CD4-positive, alpha-beta T cell (primary cell): ENCODE measurements at places on chromosomes 4 and X. TPM values are rescaled to one million over a fixed set of nuclear protein-coding genes. Genes with fewer than 3 reads are reported as not detected.

EOLA2 gene
- total RNA-seq, result 54.7 TPM

ABRAXAS1 gene
- total RNA-seq, result 19.3 TPM

CFP gene
- total RNA-seq, result 18.6 TPM

GRCh38 chrX:113920661-113921060 lies 663.2 kb upstream of the HTR2C start:
- H3K27me3 ChIP-seq, result no peaks in the 10 kb centered on the region
- DNase-seq, result no peak
- no peak overlapping the region for H3K4me3 ChIP-seq
- no peaks in the 10 kb centered on the region for H3K36me3 ChIP-seq
- H3K4me1 ChIP-seq, result no peaks in the 10 kb centered on the region

UTP3 gene
- total RNA-seq, result 20.5 TPM

DNA sequence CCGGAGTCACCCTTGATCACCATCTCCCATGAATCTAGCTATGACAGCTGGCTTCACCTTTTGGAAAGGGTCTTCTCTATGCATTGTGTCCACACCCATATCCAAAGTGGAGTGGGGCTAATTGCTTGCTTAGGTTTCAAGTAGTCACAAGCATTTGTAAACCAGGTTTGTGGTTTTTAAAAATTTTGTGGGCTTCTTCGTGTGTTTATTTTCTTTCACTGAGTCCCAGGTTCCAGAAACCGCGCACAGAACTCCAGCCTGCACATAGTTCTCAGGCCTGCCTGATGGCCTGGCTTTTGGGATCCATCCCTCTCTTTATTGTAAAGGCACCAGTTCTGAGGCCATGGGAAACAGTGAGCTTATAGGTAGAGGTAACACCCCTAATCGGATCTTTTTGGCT lies 70.2 kb upstream of the TLR3 start:
- no peak overlapping the region for H3K4me3 ChIP-seq
- no peak overlapping the region for H3K27ac ChIP-seq
- DNase-seq, result no peak
- no peaks in the 10 kb centered on the region for H3K4me1 ChIP-seq
- H3K36me3 ChIP-seq, result no peaks in the 10 kb centered on the region

GRCh38 chr4:6351246-6352000 lies 81.8 kb downstream of the WFS1 start:
- H3K36me3 ChIP-seq, result no peaks in the 10 kb centered on the region
- no peaks in the 10 kb centered on the region for H3K4me1 ChIP-seq
- DNase-seq, result no peak

DNA sequence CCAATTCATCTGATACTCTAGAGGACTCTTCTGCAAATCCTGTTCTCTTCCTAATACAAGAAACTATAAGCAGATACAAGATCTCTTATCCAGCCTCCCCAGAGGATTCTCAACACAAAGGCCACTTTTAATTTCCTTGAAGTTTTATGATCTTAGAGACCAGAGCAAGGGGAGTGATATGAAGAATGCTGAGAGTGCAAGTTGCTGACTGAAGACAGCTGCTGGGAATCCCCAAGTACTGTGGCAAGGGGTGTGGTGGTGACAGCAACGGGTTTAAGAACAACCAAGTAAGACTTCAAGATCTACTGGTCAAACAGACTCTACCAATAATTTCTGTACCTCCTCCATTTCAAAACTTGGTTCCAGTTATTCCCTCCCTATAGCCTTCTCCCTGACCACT lies 7.0 kb downstream of the AMMECR1 start:
- H3K27me3 ChIP-seq, result no peaks in the 10 kb centered on the region
- no peak overlapping the region for H3K27ac ChIP-seq
- peaks cover 16% of the 10 kb centered on the region for H3K4me1 ChIP-seq
- H3K4me3 ChIP-seq, result no peak overlapping the region
- no peaks in the 10 kb centered on the region for H3K36me3 ChIP-seq

GRCh38 chr4:163731071-163731470 lies 236.6 kb downstream of the TMA16 start:
- H3K27ac ChIP-seq, result no peak overlapping the region
- H3K27me3 ChIP-seq, result no peaks in the 10 kb centered on the region
- H3K4me1 ChIP-seq, result no peaks in the 10 kb centered on the region

DNA sequence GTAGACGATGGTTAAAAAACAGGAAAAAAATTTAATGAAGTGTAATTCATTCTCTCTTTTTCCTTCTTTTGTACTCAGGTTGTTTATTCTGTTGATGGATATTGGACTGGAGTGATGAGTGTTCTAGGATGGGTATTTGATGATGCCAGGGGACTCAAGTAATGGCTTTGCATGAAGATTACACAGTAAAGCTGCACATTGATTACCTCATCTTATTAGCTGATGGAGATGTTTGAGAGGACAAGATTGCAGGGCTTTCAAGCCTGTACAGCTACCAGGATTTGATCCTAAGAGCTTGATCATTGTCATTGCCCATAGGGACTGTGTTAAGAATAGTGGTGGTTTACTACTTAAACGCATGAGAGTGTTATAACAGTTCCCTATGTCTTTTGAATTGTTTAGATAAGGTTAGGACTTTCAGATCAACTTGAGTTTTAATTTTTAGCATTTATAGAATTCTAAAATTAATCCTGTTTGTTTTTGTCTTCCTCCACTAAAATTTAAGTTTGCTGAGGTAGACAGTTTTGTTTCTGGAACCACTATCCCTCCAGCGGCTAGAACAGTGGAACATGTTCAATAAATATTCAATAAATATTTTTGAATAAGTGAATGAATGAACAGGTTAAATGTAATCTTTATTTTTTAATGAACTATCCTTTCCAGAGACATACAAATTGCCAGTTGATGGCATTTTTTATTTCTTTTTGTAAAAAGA lies 58.2 kb downstream of the GAB1 start:
- no peak for DNase-seq
- H3K27ac ChIP-seq, result no peak overlapping the region
- H3K36me3 ChIP-seq, result no peaks in the 10 kb centered on the region
- no peak overlapping the region for H3K4me3 ChIP-seq

DNA sequence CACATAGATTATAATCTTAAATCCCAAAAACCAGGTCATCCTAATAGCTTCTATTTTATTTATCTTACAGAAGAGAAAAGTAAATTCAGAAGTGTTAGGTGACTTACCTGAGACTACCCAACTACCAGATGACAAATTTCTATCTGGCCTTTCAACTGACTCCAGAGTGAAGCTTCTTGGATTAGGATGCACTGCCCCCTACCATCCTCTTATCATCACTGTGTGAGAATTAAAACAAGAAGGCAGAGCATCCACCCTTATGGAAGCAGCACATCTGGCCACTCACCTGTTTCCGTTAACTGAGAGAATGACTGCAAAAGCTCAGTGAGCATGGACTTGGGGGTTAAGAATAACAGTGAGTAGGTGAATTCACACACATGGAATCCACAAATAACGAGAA lies 502.6 kb upstream of the TECRL start:
- no peak overlapping the region for H3K4me3 ChIP-seq
- no peaks in the 10 kb centered on the region for H3K36me3 ChIP-seq
- no peak overlapping the region for H3K27ac ChIP-seq
- H3K27me3 ChIP-seq, result no peaks in the 10 kb centered on the region

GRCh38 chr4:4989083-4989622 lies 30.1 kb downstream of the CYTL1 start:
- H3K36me3 ChIP-seq, result no peaks in the 10 kb centered on the region
- no peak overlapping the region for H3K4me3 ChIP-seq
- H3K4me1 ChIP-seq, result no peaks in the 10 kb centered on the region

BEX4 gene
- total RNA-seq, result 61.0 TPM

DNA sequence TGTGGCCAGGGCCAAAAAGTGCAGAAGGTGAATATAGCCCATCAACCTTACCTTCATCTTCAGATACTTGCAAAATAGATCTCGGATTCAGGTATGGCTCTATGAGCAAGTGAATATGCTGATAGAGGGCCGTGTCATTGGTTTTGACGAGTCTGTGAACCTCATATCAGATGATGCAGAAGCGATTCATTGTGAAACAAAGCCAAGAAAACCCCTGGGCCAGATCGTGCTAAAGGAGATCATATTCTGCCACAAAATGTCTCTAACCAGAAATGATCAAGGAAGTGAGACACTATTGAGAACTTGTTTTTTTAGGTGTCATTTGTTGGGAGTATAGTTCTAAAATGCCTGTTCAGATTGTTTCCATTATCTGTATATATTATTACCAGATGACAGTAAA lies 48.3 kb downstream of the PDK3 start:
- no peak for DNase-seq
- H3K27ac ChIP-seq, result no peak overlapping the region
- H3K4me1 ChIP-seq, result no peaks in the 10 kb centered on the region
- H3K27me3 ChIP-seq, result no peaks in the 10 kb centered on the region
- peaks cover 27% of the 10 kb centered on the region for H3K36me3 ChIP-seq

DNA sequence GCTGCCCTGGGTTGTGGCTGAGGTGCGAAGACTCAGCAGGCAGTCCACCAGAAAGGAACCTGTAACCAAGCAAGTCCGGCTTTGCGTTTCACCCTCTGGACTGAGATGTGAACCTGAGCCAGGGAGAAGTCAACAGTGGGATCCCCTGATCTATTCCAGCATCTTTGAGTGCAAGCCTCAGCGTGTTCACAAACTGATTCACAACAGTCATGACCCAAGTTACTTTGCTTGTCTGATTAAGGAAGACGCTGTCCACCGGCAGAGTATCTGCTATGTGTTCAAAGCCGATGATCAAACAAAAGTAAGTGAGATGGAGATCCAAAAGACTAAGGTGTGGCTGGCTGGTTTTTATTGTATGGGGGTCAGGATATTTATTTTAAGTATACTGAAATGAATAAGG lies 11.3 kb downstream of the TBC1D1 start:
- H3K36me3 ChIP-seq, result peaks cover 40% of the 10 kb centered on the region
- H3K27ac ChIP-seq, result no peak overlapping the region
- no peak for DNase-seq
- peaks cover 3% of the 10 kb centered on the region for H3K4me1 ChIP-seq

DNA sequence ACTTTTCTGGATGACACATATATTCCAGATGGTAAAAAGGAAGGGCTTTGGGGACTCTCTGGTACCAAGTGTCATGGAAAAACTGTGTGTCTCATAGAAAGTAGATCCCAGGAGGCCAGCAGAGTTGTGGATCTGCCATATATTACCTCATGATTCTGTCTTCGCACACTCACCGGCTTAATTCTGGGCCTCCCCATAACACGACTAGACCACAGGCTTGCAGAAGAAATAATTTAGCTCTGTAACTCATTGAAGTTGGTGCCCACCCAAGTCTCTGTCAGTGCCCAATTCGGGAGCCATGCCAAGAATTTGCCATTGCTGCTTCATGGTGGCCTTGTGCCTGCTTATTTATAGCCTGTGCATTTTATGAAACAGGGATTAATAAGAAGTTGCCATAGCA lies 104.5 kb downstream of the AR start:
- H3K4me1 ChIP-seq, result no peaks in the 10 kb centered on the region
- no peak overlapping the region for H3K4me3 ChIP-seq
- H3K27me3 ChIP-seq, result no peaks in the 10 kb centered on the region
- no peaks in the 10 kb centered on the region for H3K36me3 ChIP-seq
- H3K27ac ChIP-seq, result no peak overlapping the region

GRCh38 chr4:151472711-151473110 lies 63.7 kb downstream of the FHIP1A start:
- no peak overlapping the region for H3K4me3 ChIP-seq
- H3K27ac ChIP-seq, result no peak overlapping the region
- no peak for DNase-seq

- no peaks in the 10 kb centered on the region for H3K4me1 ChIP-seq
- peaks cover 17% of the 10 kb centered on the region for H3K36me3 ChIP-seq
- no peak for DNase-seq
- no peaks in the 10 kb centered on the region for H3K27me3 ChIP-seq
- no peak overlapping the region for H3K27ac ChIP-seq
Observed at GRCh38 chr4:8385611-8386010, 54.9 kb downstream of the ACOX3 start.

NR3C2 gene
- 31.6 TPM for total RNA-seq

RELL1 gene
- 50.3 TPM for total RNA-seq

GRCh38 chr4:87949961-87950360 lies 25.6 kb upstream of the SPP1 start:
- H3K4me3 ChIP-seq, result no peak overlapping the region
- H3K36me3 ChIP-seq, result no peaks in the 10 kb centered on the region
- no peak for DNase-seq
- H3K27ac ChIP-seq, result no peak overlapping the region

DNA sequence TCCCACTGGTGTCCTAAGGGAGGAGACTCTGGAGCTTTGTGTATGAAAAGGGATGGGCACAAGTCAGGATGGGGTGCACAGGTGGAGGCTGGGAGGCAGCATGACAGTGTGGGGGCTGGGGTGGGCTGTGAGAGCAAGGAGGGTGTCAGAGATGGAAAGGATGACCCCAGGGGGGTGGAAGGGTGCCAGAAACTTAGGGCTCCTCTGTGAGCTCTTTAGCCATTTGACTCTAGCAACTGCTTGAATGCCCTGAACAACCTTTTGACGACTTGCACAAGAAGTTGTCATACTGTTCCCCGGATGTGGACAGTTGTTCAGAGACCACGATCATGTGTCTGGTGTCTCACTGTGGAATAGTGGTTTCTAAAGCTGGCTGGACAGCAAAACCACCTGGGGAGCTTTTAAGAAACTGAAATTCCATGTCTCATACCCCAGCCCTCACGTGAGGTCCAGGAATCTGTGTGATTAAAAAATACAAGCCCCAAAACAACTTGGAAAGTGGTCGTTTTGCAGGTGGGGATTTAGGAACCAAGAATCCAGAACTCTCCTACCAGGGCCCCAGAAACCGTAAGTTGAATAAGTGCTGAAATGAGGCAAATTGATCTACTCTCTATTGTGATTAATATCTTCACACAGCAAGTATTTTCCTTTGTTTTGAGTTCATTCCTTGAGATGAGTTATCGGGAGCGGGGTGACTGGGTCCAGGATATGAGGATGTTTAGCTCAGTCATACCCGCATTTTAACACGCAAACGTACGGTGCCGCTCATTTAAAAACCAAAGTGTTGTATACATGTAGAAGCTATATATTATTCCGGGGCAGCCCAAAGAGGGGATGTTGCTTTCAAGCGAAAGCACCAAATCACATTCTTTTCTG lies 3.4 kb downstream of the RHOH start:
- peak; percentile 51 for DNase-seq
- peak overlapping the region; percentile 74 for H3K4me3 ChIP-seq
- H3K4me1 ChIP-seq, result peaks cover 33% of the 10 kb centered on the region
- H3K27me3 ChIP-seq, result no peaks in the 10 kb centered on the region
- peaks cover 7% of the 10 kb centered on the region for H3K36me3 ChIP-seq

- no peaks in the 10 kb centered on the region for H3K4me1 ChIP-seq
- H3K27me3 ChIP-seq, result no peaks in the 10 kb centered on the region
- peak; percentile 68 for DNase-seq
- no peak overlapping the region for H3K27ac ChIP-seq
Observed at GRCh38 chr4:176340871-176341685, 21.3 kb downstream of the SPCS3 start.
